ENCODE measurements at places on chromosomes 6 and 20.

DNA sequence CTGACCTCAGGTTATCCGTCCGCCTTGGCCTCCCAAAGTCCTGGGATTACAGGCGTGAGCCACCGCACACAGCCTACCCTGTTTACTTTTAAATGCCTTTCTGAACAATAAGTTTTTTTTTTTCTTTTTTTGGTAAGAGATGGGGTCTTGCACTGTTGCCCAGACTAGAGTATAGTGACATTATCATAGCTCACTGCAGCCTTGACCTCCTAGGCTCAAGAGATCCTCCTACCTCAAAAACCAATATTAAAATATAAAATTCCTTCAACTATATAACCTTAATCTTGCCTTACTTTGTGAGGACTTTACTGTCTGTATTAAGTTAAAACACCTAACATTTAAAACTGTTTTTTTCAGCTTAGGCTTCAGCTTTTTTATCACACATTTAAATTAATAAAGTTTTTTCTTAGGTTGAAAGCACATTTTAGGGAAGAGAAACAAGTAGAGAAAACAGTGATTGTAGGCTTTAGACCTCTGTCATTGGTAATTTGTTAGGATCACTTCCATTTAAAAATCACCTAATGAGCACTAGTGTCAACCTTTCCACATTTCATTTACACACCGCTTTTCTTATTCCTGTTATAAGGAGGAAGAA is 2.9 kb downstream of the UBR2 start:
- no peak for ATAC-seq

DNA sequence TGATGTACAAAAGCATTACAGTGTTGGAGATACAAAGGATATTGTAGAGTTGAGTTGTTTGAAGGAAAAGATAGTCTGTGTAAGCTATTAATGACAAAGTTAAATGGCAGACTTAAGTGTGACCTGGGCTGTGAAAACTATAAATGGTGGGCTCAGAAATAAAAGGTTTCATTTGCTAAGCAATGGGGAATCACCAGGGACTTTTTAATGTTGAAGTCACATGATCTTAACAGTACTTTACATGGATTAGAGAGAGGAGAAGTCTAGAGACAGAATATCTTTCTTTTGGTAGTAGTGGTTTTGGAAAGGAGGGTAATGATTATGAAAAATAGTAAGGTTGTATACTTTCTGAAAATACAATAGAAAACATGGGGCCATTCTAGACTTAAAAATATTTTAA is 67.1 kb downstream of the SCAF8 start:
- no peak for ATAC-seq

- ATAC-seq: no peak
Measured at GRCh38 chr6:35054106-35054742, 86.9 kb downstream of the TCP11 start.

GRCh38 chr20:36128463-36129159 is 25.9 kb upstream of the EPB41L1 start:
- ATAC-seq: peak; percentile 47
